M059J (cell line): ENCODE measurements at places on chromosomes 4 and X. TPM values are rescaled to one million over a fixed set of nuclear protein-coding genes. Genes with fewer than 3 reads are reported as not detected.

PYURF gene
- 70.0 and 107 TPM in 2 replicates for total RNA-seq

DNA sequence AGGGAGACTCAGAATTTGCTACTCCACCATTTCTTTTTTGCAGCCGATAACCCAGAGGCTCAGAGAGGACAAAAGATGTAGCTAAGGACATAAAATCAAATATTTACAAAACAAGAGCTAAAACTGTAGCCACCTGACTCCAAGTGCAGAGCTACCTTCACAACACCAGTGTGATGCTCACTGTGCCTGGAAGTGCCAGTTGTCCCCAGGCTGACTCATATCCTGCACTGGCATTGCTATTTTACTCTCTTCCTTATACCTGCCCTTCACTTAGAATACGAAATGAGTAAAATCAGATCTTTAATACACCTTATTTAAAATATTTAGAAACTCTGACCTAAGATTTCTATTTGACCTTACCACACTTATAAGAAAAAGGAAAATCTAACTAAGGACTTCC is 39.5 kb downstream of the SLC7A11 start:
- DNase-seq = no peak

DCK gene
- total RNA-seq = 41.1 and 42.3 TPM in 2 replicates

GPM6B gene
- total RNA-seq = 0.07 TPM in 1 of 2 replicates, not detected in the other

DNA sequence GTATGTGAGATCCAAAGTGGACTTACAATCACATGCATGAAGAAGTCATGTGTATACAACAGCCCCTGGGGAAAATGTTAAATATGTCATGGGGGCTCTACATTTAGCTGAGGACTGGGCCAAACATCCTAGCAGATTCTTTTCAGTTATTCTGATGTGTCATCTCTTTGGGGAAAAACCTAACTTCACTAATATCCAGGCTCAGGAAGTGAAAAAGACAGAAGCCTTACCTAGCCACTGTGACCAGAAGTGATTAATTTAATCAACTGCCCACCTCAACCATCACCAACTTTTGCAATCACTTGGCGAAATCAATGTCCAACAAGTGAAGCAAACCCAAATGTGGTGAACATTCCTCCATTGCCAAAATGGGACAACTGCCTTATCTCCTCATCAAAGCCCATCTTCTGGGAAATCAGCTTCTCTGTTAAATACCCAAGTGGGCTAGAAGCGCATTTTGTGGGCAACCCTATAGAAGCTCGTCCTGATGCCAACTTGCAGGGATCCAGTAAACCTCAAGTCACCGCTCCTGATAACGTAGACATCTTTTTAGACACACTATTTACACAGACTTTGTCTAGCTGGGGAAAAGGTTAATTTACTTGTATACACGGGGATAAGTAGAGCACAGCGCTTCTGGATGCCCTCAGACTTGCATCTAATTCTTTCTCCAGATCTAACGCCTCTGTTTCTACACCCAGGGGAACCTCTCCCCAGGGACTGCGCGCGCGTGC is 1.4 kb upstream of the HHIP start:
- no peak for DNase-seq

DNA sequence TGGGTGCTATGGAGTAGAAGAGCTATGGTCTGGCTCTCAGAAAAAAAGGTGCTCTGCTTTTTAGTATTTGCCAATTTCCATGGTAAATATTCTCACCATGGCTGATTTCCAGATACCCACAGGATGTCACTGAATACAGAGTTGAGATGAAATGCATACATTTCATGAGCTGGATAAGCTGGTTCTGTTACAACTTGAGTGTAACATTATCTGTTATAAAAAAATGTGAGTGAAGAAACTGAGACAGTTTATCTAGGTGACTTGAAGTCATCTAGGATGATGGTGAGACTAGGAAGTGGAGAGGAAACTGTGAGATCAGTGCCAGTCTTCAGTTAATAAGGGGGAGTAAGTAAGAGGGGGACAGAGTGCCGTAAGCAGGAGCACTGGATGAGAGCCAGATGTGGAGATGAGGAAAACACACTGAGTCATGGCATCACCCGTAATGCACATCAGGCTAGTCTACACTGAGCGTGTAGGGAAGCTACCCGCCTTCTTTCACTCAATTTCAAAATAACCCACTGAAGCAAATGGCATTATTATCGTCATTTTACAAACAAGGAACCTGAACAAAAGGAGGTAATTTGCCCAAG is 5.0 kb downstream of the HPSE start:
- DNase-seq = no peak

HTN1 gene
- not detected in 2 replicates for total RNA-seq

GRCh38 chrX:30215357-30215843 is at the start of gene MAGEB2:
TSS of gene MAGEB2 (plus strand) at chrX:30215563. CDS start at chrX:30218581, 3,018 bp downstream.
- no peak for DNase-seq

PFKFB1 gene
- not detected in 2 replicates for total RNA-seq

DNA sequence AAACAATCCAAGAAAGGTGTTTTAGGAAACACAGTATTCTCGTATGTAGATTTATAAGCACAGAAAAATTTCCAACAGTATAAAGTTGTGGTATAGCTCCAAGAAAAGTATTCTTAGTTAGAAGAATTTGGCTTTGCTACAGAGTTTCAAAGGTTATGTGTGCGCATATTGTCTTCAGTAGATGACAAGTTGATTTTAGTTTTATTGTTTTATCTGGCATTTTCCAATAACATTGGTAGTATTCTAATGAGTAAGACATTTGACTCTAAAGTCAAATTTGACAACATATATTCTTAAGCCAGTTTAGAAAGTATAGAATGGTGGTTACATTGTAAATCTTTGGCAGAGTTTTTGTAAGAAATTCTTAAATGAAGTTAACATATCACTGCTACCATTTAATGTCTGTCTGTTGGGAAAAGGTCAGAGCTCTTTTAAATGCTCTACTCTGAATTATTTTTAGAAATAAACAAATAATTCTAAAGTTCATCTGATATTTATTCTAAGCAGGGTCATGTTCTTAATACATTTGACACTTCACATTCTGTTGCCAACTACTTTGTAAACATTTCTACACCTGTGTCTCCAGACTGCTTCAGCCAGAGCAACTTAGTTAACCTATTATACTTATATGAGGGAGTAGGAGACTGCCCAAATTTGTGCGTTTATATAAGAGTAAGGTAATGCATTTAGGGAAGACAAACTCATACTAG is 30.0 kb downstream of the CLCN3 start:
- no peak for DNase-seq

- no peak for DNase-seq
Measured at GRCh38 chr4:159248384-159249178, 145.7 kb downstream of the RAPGEF2 start.

GRCh38 chr4:108744307-108744706 is 18.5 kb downstream of the ETNPPL start:
- no peak for DNase-seq

HAND2 gene
- total RNA-seq = not detected in 2 replicates

GRCh38 chr4:26083987-26084386 is 170.0 kb downstream of the SMIM20 start:
- peak; percentile 94 for DNase-seq

GRCh38 chrX:7139202-7140081 is 8.1 kb upstream of the STS start:
- peak; percentile 61 for DNase-seq

GRCh38 chrX:129561453-129561852 is 21.4 kb downstream of the OCRL start:
- no peak for DNase-seq

DNA sequence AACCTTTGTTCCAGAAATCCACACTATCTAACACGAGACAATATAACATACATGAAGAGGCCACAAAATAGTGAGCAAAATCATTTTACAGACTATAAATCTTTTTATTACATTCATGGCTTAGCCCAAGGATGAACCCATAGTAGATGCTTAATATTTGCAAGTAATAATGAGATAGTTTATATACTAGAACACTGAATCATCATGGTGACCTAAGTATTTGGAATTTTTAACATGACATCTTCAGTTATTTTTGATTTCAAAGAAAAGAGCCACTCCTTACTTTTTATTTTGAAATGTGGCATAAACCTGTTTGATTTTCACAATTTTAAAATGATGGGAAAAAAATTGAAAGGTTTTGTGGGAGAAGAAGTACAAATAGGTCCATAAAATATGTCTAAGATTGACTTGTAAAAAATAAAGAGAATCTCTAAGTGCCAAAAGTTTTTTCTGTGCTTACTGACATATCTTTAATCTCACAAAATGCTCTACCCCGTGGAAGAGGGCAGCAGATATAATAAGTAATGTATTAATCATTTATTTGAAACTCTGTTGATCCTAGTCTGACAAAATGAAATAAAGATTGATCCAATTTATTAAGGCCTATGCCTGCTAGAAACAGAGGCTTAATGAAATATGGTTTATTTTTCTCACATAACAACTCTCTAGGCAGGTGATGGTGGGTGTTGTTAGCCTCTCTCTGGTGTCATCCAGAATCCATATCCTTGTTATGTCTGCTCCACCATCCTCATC is 224.5 kb upstream of the CENPE start:
- no peak for DNase-seq

CLIC2 gene
- total RNA-seq = 1.3 and 1.5 TPM in 2 replicates

CT45A10 gene
- not detected in 2 replicates for total RNA-seq

DNA sequence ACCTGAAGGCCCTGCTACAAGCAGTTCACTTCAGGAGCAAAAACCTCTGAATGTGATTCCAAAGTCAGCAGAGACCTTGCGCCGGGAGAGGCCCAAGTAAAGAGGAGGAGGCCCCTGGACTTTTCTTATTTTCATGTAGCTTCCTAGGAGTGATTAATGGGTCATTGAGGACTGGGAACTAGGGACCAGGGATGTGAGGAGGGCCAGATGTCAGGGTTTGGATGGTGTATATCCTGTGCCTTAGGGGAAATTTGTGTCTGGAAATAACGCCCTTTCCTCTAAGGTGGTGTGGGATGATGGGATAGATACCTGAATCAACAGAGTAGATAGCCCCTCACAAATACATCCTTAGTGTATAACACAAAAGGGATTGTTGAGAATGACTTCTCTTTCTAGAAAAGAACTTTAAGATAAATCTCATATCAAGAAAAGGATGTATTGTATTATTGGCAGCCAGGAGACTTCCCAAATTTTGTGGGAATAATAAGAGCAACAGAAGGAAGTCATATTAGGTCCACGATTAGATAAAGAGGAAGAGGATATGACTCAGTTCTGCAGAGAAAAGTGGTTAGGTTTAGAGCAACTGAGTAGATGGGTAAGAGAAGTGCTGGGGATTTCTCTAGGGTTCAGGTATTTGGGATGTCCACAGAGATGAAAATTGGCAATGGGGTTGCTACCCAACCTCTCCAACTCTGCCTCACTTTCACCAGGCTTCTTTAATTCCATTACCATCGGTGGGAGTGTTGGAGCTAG is 1.1 kb downstream of the ITGB1BP2 start:
- DNase-seq = peak; percentile 51

- no peak for DNase-seq
Measured at GRCh38 chrX:40912166-40912565, 173.1 kb upstream of the USP9X start.
